ENCODE measurements at places on chromosomes 13 and 19.
A peak's percentile ranks its signal among the peaks of the same experiment; 100 is the strongest.

GRCh38 chr19:10193790-10194499 lies 808 bp downstream of the DNMT1 start:
- peak; percentile 39 for DNase-seq

DNA sequence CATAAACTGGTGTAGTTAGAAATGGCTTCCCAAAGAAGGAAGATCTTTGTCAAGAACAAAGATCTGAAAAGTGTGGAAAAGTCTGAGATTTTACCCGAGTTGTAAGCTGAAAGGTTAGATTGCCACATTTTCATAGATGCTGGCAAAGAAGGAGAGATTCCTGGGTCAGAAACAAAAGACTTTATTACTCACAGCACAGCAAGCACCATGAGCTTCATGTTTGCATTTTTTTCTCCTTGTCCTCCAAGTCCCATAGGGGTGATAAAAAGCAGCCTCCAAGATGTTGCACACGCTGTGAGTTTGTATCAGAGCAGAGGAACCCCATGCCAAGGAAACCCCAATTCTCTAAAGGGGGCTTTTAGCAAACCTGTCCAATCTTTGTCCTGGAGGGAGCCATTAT lies 29.3 kb downstream of the MZT1 start:
- DNase-seq, result no peak

DNA sequence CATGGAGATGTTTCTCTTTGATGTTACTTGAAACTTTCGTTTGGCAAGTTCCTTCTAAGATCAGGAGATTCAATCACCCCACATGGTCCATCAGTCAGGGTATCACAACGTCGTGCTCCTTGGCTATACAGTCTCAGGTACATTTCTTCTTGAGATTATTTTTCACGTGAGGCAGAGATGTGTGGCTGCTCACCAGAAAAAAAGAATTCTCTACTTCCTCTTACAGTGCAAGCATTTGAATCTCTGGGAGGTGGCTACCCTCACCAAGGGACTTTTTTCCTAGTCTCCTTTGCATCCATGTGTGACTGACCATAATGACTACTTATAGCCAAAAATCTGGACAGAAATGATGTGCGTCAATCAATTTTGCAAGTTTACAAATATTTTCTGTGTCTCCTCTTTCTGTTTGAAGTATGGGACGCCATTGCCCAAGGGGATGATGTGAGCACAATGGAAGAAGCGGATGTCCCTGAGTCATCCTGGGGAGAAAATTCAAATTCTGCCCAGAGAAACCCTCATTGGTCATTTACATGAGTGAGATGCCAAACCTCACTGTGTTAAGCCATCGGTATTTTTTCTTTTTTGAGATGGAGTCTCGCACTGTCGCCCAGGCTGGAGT lies 8.6 kb upstream of the LAIR2 start:
- DNase-seq, result no peak

- no peak for DNase-seq
Measured at GRCh38 chr13:112968910-112969691, at the start of gene MCF2L. TSS of gene MCF2L (plus strand) at chr13:112969214. CDS start at chr13:112969380, 166 bp downstream.

GRCh38 chr19:53389978-53390377 lies 5.0 kb upstream of the ZNF765 start:
- DNase-seq, result no peak

- no peak for DNase-seq
Measured at GRCh38 chr13:96238861-96239260, 149.0 kb downstream of the HS6ST3 start.

DNA sequence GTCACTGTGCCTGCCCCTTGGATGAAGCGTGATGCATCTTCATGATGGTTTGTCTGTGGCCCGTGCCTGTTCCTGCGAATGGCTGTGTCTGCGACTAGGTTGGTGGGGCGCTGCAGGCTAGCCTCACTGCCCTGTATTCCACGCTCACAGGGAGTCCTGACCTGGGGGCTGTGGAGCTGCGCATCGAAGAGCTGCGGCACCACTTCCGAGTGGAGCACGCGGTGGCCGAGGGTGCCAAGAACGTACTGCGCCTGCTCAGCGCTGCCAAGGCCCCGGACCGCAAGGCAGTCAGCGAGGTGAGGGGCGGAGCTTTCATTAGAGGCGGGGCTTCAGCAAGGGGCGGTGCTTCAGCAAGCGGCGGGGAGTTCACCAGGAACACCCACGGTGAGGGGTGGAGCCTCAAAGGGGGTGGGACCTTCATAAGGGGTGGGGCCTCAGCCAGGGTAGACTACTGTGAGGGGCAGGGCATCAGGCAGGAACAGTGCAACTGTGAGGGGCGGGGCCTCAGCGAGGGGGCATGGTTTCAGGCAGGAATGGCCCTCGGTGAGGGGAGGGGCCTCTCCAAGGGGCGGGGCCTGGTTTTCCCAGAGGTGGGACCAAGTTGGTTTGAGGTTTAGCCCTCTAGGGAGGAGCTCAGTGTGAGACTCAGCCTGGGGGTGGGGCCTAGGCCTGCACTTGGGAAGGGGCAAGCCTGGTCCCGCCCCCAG lies 17.2 kb downstream of the PKN1 start:
- DNase-seq, result peak; percentile 98

Measured in BE2C (cell line).